Spinal cord (tissue), 10 donors: ENCODE measurements at places on chromosomes 13 and 19. TPM values are rescaled to one million over a fixed set of nuclear protein-coding genes. Genes with fewer than 3 reads are reported as not detected.

Gene LAIR1
- 6.9 TPM for polyA plus RNA-seq

Gene SIGLEC10
- polyA plus RNA-seq: 7.1 TPM

Gene JUND
- polyA plus RNA-seq: 127 TPM

Gene C19orf81
- polyA plus RNA-seq: 6.2 TPM

Gene ZNF729
- polyA plus RNA-seq: 0.17 TPM

Gene CD209
- polyA plus RNA-seq: 0.95 TPM

Gene COL4A2
- 130 TPM for polyA plus RNA-seq

Gene CPB2
- 0.30 TPM for polyA plus RNA-seq

Gene AMER2
- polyA plus RNA-seq: 40.1 TPM

Gene HMG20B
- polyA plus RNA-seq: 72.5 TPM

- no peaks in the 10 kb centered on the region for H3K27me3 ChIP-seq
- H3K36me3 ChIP-seq: no peaks in the 10 kb centered on the region
- DNase-seq: no peak
- H3K4me1 ChIP-seq: no peaks in the 10 kb centered on the region
- H3K4me3 ChIP-seq: no peak overlapping the region
These were observed 237.7 kb downstream of the TEX29 start for GRCh38 chr13:111557921-111558699.

GRCh38 chr19:47005873-47006272 is 13.8 kb upstream of the NPAS1 start:
- H3K27ac ChIP-seq: no peak overlapping the region
- peaks cover 34% of the 10 kb centered on the region for H3K36me3 ChIP-seq
- H3K27me3 ChIP-seq: no peaks in the 10 kb centered on the region

GRCh38 chr13:39676315-39676876 is 20.9 kb downstream of the COG6 start:
- H3K4me1 ChIP-seq: no peaks in the 10 kb centered on the region
- peaks cover 8% of the 10 kb centered on the region for H3K36me3 ChIP-seq
- no peak overlapping the region for H3K4me3 ChIP-seq
- H3K27ac ChIP-seq: no peak overlapping the region
- DNase-seq: no peak

DNA sequence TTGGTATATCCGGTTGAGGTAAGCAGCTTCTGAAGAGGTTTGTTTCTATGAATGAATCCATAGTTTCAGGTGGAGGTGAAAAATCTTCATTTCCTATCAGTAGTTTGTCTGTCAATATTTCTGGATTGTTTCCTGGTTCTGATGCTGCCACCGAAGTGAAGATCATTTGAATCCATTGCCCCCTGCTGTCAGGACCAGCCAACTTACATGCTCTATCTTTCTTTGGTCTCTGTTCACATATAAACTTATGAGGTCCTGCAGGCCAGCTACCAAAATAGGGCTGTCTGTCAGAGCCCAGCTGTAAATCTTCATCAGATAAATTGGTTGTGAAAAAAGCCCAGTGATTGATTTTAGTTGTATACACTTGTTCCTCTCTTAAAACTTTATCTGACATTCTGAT is 15.2 kb upstream of the N4BP2L1 start:
- no peak overlapping the region for H3K4me3 ChIP-seq
- no peak overlapping the region for H3K27ac ChIP-seq
- H3K36me3 ChIP-seq: no peaks in the 10 kb centered on the region
- no peaks in the 10 kb centered on the region for H3K4me1 ChIP-seq

GRCh38 chr13:70107125-70107497 is 515 bp upstream of the ATXN8OS start:
- H3K27ac ChIP-seq: no peak overlapping the region
- H3K4me3 ChIP-seq: peak overlapping the region; percentile 35
- peaks cover 12% of the 10 kb centered on the region for H3K4me1 ChIP-seq
- no peak for DNase-seq
- H3K36me3 ChIP-seq: no peaks in the 10 kb centered on the region

DNA sequence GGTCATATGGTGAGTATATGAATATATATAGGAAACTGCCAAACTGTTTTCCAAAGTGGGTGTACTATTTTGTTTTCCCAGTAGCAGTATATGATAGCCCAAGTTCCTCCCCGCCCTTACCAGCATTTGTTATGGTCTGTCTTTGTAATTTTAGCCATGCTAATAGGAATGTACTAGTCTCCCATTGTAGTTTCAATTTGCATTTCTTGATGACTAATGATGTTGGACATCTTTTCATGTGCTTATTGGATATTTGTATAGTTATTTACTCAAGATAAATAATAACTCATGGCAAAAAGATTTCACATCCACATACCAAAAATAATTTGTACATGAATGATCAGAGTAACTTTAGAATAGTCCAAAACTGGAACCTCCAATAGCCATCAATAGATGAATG is 75.3 kb upstream of the SERP2 start:
- DNase-seq: no peak
- peaks cover 3% of the 10 kb centered on the region for H3K4me1 ChIP-seq
- H3K27ac ChIP-seq: no peak overlapping the region
- no peak overlapping the region for H3K4me3 ChIP-seq
- no peaks in the 10 kb centered on the region for H3K36me3 ChIP-seq
- no peaks in the 10 kb centered on the region for H3K27me3 ChIP-seq

DNA sequence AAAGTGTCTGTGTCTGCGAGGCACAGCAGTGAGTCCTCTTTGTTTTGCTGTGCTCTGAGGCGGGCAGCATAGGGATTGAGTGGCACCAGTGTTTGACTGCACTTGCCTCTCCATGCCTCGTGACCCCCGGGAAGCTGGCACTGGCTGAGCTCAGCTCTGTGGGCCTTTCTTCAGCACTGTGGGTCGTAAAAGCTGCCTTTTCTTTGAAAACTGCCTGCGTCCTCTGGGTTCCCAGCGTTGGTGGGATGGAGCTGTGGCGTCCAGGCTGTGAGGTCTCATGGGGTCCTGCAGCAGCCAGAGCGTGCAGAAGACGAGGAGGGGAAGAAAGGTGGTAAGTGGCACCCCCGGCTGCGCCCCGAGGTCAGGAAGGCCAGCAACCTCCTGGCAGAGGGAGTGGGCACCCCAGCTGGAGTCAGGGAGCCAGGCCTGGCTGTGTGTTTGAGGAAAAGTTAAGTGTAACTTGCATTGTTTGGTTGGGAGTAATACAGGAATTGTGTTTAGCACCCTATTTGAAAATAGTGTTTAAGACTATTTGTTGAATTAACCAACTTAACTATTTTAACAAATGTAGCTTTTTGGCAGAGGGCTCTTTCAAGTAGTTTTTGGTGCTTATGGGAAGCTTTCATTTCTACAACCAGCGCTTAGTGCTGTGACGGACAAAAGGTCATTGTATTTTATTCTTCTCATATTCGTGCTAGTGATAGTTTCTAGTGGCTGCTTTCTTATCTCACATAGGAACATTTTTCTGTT is 79.3 kb upstream of the TEX29 start:
- H3K36me3 ChIP-seq: peaks cover 22% of the 10 kb centered on the region
- no peak for DNase-seq
- peak overlapping the region; percentile 19 for H3K4me3 ChIP-seq
- peak overlapping the region; percentile 88 for H3K27ac ChIP-seq

DNA sequence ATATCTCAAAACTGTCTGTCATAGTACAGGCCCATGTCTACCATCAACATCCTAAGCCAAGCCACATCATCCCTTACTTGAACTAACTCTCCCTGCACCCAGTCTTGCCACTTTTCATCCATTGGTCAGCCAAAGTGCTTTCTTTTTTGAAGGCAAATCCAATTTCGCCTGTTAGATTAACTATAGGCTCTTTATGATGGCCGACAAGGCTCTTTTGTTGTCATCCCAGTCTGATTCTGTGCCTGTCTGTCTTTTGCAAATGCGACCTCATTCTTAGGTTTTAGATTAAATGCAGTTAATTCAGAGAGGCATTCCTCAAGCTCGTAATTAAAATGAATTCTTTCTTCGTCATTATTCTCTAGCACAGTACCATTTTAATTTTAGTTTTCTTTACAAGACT is 148.3 kb downstream of the HS6ST3 start:
- H3K4me3 ChIP-seq: no peak overlapping the region
- no peak overlapping the region for H3K27ac ChIP-seq
- no peaks in the 10 kb centered on the region for H3K36me3 ChIP-seq
- H3K27me3 ChIP-seq: no peaks in the 10 kb centered on the region
- peak; percentile 21 for DNase-seq

GRCh38 chr19:9937001-9937411 is 691 bp upstream of the OLFM2 start:
- DNase-seq: no peak
- H3K4me1 ChIP-seq: peaks cover 36% of the 10 kb centered on the region
- no peaks in the 10 kb centered on the region for H3K27me3 ChIP-seq
- H3K27ac ChIP-seq: no peak overlapping the region
- peak overlapping the region; percentile 48 for H3K4me3 ChIP-seq
- no peaks in the 10 kb centered on the region for H3K36me3 ChIP-seq

GRCh38 chr13:37163641-37164265 is 58.3 kb upstream of the CSNK1A1L start:
- H3K4me3 ChIP-seq: no peak overlapping the region
- no peak overlapping the region for H3K27ac ChIP-seq
- H3K27me3 ChIP-seq: no peaks in the 10 kb centered on the region

DNA sequence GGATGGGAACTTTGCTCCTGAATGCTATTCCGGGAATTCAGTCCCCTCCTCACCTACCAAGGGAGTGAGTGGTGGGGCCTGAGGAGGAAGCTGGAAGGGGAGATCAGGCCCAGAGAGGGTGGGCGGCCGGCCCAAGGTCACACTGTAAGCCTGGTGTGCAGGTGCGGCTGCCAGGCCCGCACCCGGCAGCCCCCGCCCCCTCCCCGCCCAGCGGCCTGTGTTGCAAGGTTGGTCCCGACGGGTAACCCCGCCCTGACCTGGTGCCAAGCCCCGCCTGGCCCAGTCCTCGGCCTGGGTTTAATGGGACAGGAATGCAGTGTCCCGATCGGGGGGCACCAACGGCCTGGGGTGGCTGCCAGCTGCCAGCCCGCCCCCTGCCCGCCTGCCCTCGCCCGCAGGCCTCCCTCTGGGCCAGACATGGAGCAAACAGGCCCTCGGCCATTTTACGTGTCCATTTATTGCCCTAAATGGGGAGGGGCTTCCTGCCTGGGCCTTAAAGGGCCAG is 5.5 kb downstream of the ZBTB7A start:
- no peak for DNase-seq
- no peak overlapping the region for H3K27ac ChIP-seq
- H3K27me3 ChIP-seq: no peaks in the 10 kb centered on the region
- peaks cover 75% of the 10 kb centered on the region for H3K36me3 ChIP-seq

DNA sequence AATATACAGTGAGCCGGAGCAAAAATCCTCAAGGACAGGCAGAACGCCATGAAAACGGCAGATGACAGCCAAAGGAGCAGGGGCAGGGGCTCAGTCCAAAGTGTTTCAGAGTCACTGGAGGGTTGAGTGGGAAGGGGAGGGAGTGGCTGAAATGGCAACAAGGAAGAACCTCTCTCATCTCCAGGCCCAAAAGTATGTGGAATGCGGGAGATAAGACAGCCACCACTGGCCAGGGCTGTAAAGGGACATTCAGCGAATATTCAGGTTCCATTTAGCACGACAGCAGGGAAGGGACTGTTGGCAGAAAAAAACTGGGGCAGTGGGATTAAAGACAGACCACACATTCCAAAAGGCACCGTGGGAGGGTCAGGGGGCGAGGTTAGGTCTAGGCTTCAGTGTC is 48.4 kb downstream of the USPL1 start:
- no peak overlapping the region for H3K4me3 ChIP-seq
- no peaks in the 10 kb centered on the region for H3K36me3 ChIP-seq

DNA sequence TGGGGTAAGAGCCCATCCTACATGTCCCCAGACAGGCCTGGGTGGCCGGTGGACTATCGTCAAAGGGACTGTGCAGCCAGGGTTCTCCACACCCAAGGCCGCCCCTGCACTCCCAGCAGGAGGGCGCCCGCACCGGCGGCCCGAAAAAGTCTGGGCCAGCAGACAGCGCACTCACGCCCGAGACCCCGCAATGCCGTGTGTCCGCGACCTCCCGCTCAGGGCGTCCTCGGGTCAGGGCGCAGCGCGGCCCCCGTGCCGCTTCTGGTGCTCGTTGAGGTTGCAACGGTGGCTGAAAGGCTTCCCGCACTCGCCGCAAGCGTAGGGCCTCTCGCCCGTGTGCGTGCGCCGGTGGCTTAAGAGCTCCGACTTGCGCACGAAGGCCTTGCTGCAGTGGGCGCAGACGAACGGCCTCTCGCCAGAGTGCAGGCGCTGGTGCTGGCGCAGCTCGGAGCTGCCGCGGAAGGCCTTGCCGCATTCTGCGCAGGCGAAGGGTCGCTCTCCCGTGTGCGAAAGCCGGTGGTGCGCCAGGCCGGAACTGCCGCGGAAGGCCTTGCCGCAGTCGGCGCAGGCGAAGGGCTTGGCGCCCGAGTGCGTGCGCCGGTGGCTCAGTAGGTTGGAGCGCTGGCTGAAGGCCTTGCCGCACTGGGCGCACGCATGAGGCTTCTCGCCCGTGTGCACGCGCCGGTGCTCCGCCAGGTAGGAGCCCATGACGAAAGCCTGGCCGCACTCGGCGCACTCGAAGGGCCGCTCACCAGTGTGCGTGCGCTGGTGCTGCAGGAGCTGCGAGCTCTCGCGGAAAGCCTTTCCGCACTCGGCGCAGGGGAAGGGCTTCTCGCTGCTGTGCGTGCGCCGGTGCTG is 2.8 kb upstream of the A1BG start:
- H3K36me3 ChIP-seq: peaks cover 66% of the 10 kb centered on the region
- no peak overlapping the region for H3K27ac ChIP-seq
- peaks cover 17% of the 10 kb centered on the region for H3K4me1 ChIP-seq
- no peak overlapping the region for H3K4me3 ChIP-seq

DNA sequence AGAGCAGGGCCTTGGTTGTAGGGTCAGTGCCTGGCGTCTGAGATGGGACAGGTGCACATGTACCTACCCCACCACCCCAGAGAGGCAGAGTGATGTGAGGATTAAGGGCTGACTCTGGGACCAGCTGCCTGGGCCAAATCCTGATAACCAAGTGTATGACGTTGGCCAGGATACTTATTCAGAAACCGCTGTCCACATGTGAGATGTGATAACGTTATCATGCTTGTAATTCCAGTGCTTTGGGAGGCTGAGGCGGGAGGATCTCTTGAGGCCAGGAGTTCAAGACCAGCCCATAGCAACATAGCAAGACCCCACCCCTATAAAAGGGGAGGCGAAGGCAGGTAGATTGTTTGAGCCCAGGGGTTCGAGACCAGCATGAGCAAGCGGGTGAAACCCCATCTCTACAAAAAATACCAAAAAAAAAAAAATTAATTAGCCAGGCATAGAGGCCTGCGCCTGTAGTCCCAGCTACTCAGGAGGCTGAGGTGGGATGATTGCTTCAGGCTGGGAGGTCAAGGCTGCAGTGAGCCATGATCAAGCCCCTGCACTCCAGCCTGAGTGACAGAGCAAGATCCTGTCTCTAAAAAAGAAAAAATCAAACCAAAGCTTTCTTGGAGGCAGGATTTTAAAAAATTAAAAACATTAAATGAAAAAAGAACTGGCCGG is 10.0 kb downstream of the ADGRE5 start:
- H3K36me3 ChIP-seq: peaks cover 2% of the 10 kb centered on the region
- H3K4me1 ChIP-seq: peaks cover 3% of the 10 kb centered on the region
- H3K27me3 ChIP-seq: no peaks in the 10 kb centered on the region
- no peak for DNase-seq
